ENCODE measurements at places on chromosomes 2 and 18.

GRCh38 chr2:240788482-240788881 lies 31.5 kb downstream of the KIF1A start:
- no peak for DNase-seq

- no peak for DNase-seq
These were observed 247.4 kb downstream of the XIRP2 start for GRCh38 chr2:167135706-167136105.

- no peak for DNase-seq
These were observed 501.1 kb upstream of the TNP1 start for GRCh38 chr2:217360781-217361482.

GRCh38 chr2:101419096-101419663 lies 31.9 kb upstream of the CREG2 start:
- peak; percentile 68 for DNase-seq

DNA sequence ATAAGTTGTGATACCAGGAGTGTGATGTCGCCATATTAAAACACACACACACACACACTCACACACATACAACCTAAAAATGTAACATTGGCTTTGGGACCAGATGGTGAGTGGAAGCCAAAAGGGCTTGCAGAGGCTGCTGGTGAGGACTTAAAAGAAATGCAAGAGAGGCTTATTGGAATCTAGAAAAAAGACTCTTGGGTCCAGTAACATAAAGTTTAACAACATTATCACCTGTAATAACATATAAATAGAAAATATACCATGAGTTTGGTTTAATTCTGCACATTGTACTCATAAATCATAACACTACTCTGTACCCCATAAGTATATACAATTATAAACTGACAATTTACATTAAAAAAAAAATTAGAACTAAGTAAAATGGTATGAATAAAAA lies 74.4 kb upstream of the MYCN start:
- no peak for DNase-seq

GRCh38 chr18:25099895-25100294 lies 252.1 kb downstream of the ZNF521 start:
- no peak for DNase-seq

GRCh38 chr18:8996771-8997432 lies 105.6 kb upstream of the NDUFV2 start:
- no peak for DNase-seq

- DNase-seq, result no peak
These were observed 106.5 kb upstream of the HS6ST1 start for GRCh38 chr2:128425216-128425615.

GRCh38 chr2:29119211-29119610 lies 4.0 kb downstream of the CLIP4 start:
- DNase-seq, result no peak

DNA sequence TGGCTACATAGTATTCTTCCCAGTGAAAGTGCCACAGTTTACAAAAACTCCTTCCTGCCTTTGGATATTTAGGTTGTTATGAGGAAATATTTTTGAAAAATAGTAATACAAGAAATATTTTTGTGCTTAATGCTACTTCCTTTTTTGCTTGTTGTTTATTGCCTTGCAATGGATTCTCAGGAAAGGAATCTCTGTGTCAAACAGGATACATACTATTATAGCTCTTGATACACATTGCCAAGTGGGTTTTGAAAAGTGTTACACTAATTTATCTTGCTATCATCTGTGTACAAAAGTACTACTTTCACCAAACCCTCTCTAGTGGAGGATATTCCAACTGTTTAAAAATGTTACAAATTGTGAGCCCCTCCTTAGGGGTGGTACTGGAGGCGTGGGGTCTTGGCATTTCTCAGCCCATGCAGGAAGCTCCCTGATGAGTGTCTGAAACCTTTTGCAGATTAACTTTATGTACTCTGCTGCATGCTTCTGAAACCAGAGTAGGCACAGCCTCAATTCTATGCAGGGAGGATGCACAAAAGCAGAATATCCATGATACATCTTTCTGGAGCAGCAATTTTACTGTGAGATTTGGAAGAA lies 54.5 kb downstream of the EVA1A start:
- no peak for DNase-seq
